Bronchus fibroblast of lung (primary cell): ENCODE measurements at places on chromosomes 2 and 18. TPM values are rescaled to one million over a fixed set of nuclear protein-coding genes. Genes with fewer than 3 reads are reported as not detected.

The TMEM17 gene
- 1.5 and 2.1 TPM in 2 replicates for total RNA-seq

The SERPINB3 gene
- total RNA-seq, result not detected in 2 replicates

The KCNK3 gene
- total RNA-seq, result not detected in 2 replicates

The ADD2 gene
- total RNA-seq, result under 0.01 and 0.59 TPM in 2 replicates

The KATNAL2 gene
- 1.5 and 1.7 TPM in 2 replicates for total RNA-seq

The HAUS1 gene
- total RNA-seq, result 52.8 and 59.2 TPM in 2 replicates

The KCNG2 gene
- 1.9 and 3.9 TPM in 2 replicates for total RNA-seq

The LHCGR gene
- total RNA-seq, result not detected in 2 replicates

The LDLRAD4 gene
- total RNA-seq, result not detected in 2 replicates

The SLC30A3 gene
- total RNA-seq, result 0.15 and 0.34 TPM in 2 replicates

The SLC5A7 gene
- total RNA-seq, result not detected in 2 replicates

The SALL3 gene
- total RNA-seq, result under 0.01 TPM in 1 of 2 replicates, not detected in the other

The DOK6 gene
- total RNA-seq, result 0.15 and 0.17 TPM in 2 replicates
